Karpas-422 (cell line): ENCODE measurements at places on chromosomes 1 and 21. TPM values are rescaled to one million over a fixed set of nuclear protein-coding genes. Genes with fewer than 3 reads are reported as not detected.
A peak's percentile ranks its signal among the peaks of the same experiment; 100 is the strongest.

- DNase-seq = no peak
- H3K27me3 ChIP-seq = no peaks in the 10 kb centered on the region
- H3K4me3 ChIP-seq = no peak overlapping the region
- H3K4me1 ChIP-seq = no peaks in the 10 kb centered on the region
- no peaks in the 10 kb centered on the region for H3K36me3 ChIP-seq
- H3K27ac ChIP-seq = no peak overlapping the region
These were observed 268.6 kb upstream of the RGS18 start for GRCh38 chr1:191889623-191890003.

The CCDC17 gene
- 1.6 and 4.1 TPM in 2 replicates for total RNA-seq

- H3K4me1 ChIP-seq = no peaks in the 10 kb centered on the region
- no peaks in the 10 kb centered on the region for H3K27me3 ChIP-seq
- H3K27ac ChIP-seq = no peak overlapping the region
- H3K4me3 ChIP-seq = no peak overlapping the region
- no peaks in the 10 kb centered on the region for H3K36me3 ChIP-seq
These were observed 682.6 kb downstream of the RWDD3 start for GRCh38 chr1:95916616-95917015.

DNA sequence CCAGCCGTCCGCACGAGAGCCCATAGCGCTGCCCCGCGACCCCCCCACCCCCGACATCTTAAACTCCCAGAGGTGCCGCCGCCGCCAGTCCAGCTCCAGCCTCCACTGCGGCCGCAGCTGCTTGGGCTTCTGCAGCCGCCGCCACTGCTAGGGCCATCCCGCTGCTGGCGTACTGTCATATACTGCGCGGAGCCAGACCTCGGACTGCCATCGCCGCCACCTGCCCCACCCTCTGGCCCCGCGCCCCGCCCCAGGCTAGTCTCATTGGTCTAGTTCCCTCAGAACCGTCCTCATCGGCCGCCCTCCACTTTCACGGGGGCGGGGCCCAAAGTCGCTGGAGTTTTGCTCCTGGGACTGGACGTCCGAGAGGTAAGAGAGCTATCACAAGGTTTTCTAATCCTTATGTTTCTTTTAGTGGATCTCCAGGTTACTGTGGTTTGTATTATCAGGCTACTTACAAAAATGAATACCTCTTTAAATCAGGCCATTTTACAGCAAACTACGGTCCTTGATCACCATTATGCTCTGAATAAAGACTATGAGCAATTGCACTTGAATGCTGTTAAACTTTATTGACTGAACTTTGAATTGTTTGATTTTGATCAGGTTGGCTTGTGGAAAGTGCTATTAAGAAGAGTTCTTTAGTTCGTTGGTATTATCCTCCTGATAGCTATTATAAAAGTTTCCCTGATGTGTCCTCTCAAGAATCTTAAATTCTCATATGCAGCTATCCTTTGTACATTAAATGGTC is 2.8 kb upstream of the CD1D start:
- H3K4me1 ChIP-seq = peaks cover 54% of the 10 kb centered on the region
- peak; percentile 94 for DNase-seq
- peak overlapping the region; percentile 66 for H3K4me3 ChIP-seq

The BSND gene
- total RNA-seq = not detected in 2 replicates

GRCh38 chr1:185170291-185170848 is 13.4 kb downstream of the SWT1 start:
- peaks cover 2% of the 10 kb centered on the region for H3K4me1 ChIP-seq
- no peak overlapping the region for H3K4me3 ChIP-seq
- no peak overlapping the region for H3K27ac ChIP-seq
- H3K36me3 ChIP-seq = no peaks in the 10 kb centered on the region
- DNase-seq = peak; percentile 87

- H3K27ac ChIP-seq = no peak overlapping the region
- no peak for DNase-seq
- no peak overlapping the region for H3K4me3 ChIP-seq
- no peaks in the 10 kb centered on the region for H3K4me1 ChIP-seq
These were observed 23.1 kb downstream of the CAPN9 start for GRCh38 chr1:230770317-230770716.

DNA sequence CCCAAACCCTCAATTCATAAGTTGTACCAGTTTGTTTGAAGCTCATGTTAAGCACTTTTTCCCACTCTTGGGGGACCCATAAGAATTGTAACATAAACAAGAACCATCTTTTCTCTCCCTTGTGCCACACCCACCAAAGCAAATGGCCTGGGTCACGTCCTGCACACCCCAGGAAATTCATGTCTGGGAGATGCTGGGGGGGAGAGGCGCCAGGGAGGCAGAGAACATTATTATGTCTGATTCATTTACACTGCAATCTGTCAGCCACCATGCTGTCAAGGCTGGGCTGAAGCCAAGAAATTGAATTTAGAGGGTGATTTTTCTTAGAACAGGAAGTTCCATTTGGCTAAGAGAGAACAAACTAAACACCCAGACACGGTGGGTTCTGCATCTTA is 37.2 kb upstream of the IPO9 start:
- no peak for DNase-seq
- H3K36me3 ChIP-seq = no peaks in the 10 kb centered on the region
- no peak overlapping the region for H3K27ac ChIP-seq
- no peaks in the 10 kb centered on the region for H3K4me1 ChIP-seq
- H3K27me3 ChIP-seq = no peaks in the 10 kb centered on the region
- no peak overlapping the region for H3K4me3 ChIP-seq
